IPS DF 6.9 (cell line): ENCODE measurements at places on chromosomes 2 and 18.
A peak's percentile ranks its signal among the peaks of the same experiment; 100 is the strongest.

DNA sequence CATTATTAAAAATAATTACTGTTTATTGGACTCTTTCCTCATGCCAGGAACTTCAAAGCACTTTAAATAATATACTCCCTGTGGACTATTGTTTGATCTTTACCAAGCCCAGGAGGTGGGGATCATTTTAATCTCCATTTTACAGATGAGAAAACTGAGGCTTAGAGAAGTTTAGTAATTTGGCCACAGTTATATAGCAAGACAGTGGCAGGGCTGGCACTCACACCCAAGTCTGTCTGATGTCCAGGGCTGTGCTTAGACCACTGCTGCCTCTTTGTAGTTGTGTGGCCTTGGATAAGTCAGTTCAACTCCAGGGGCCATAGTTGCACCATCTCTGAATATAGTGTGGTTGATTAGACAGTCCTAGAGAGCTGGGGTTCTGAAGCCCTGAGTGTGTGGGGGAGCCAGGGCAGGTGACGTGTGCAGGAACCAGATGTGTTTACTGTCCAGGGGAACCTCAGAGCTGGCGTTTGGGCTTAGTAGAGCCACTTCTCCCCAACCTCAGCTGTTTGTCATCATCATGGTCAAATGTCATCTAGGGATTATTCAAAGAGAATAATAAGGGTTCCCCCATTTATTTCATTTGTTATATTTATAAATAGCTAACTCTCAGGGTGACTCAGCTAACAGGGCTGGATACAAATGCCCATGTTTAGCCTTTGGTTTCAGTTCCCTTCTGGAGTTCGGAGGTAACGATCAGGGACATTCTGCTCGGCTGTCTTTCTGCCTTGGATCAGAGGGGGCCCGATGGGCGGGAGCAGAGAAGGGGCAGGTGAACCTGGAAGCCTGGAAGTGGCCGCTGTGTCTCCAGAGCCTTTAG lies 68.0 kb downstream of the BOLA3 start:
- DNase-seq: no peak

DNA sequence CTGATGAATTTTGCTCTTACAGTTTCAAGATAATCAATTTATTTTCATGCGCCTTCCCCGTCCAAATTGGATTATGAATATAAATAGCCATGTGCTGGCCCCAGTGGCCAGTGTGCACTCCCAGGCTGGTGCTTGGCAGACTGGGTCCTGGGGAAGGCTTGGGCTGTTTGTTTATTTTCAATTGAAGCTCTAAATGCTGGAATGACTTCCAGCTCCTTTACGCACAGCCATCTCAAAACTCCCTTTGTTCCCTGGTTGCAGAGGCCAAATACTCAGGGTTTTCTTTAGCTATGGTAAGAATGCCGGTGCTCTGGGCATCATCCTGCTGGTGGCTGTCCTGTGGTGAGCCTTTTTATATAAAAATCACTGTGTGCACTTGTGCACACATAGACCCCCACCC lies 131.5 kb downstream of the PRKCE start:
- DNase-seq: no peak

DNA sequence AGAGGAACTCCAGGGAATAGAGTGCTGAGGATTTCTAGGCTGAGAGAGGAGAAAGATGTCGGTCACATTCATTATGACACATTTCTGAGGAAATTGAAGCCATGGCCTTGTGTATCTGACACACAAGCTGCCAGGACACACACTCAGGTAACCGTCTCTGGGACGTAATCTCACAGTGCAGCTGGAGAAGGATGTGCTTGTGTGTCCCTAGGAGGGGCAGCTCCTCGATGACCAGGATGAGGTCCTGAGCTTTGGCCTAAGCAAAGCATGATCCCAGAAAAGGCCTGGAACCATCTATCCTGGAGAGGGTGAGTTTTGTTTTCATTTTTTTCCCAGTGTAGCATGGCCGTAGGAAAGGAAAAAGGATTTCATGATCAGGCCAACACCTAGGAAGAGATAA lies 102.2 kb downstream of the CAPN13 start:
- no peak for DNase-seq

GRCh38 chr2:134532537-134532936 lies 186.3 kb downstream of the TMEM163 start:
- DNase-seq: no peak

DNA sequence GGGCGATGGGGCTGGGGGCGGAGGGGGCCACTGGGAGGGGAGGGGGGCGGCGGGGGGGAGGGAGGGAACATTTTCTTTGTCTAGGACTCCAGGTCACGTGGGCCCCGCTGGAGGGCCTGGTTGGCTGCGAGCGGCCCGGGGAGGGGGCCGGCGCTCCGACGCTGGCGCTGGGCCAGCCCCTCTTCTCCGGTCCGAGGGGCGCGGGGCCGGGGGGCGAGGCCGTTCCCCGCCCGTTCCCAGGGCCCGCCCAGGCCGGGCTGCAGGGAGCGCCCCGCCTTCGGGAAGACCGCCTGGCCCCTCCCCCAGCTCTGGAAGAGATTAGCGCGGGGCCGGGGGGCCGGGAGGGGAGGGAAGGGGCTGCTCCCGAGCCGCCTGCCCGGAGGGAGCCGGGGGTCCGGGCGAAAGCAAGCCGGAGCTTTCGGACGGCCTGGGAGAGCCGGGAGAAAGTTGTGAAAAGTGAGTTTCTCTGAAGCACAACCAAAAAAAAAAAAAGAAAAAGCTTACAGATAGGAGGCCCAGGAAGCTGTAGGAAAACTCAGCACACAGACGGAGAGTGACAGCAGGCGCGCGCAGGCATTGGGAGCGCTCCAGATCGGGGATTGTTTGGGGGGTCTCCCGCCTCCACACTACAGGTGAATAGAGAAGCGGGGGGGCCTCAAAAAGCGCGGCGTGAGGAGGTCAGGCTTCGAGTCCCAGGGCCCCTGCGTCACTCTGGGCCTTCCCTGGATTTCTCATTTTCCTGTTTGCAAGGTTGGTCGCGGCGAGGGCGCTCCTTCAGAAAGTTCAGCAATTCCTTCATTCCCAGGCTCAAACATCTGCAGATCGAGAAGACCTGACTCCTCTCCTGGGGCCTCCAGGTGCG lies 84.1 kb upstream of the POMC start:
- DNase-seq: no peak

DNA sequence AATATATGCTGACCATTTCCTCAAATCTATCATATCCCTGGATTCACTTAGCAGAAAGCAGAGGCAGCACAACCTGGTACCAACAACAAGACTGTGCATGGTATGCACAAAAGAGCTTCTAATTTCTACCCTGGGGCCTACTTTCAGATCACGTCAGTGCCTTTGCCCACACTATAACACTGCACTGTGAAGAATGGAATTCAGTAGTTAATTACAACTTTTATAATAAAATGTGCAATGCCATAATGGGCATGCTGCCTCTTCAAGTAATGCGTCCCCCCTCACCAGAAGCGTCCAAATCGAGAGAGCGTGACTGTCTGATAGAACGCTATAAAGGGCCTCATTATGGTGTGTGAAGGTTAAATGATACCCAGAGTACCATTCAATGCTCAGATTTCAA lies 328.1 kb upstream of the PKDCC start:
- DNase-seq: no peak

GRCh38 chr2:159921752-159922404 lies 123.9 kb upstream of the CD302 start:
- peak; percentile 73 for DNase-seq

DNA sequence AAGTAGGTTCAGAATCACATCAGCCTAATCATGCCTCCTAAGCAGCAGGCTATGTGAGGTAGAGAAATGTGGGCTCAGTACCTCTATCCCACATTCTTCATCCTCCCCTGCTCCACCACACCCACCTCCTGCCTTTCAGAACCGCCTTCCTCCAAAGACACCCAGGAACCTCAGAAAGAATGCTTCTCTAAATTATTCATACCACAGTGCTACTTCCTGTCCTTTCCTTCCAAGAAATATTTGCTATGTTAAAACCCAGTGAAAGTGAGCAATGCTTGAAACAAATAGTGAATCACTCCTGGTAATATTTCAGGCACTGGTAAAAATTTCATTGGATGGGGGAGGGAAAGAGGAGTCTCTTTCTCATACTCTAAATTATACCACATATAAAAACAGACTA lies 24.0 kb upstream of the CREB1 start:
- DNase-seq: no peak

DNA sequence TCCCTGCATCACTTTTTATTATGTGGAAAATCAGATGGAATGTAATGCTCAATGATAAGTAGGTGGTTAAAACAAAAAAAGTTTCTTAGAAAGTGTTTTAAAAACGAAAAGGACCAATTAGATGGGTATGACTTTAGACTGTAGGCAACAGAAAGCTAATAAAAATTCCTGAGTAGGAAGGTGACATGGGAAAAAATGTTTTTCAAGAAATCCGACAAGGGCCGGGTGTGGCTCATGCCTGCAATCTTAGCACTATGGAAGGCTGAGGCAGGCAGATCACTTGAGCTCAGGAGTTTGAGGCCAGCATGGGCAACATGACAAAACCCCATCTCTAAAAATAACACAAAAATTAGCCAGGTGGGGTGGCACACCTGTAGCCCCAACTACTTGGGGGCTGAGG lies 126.1 kb downstream of the THADA start:
- DNase-seq: no peak

DNA sequence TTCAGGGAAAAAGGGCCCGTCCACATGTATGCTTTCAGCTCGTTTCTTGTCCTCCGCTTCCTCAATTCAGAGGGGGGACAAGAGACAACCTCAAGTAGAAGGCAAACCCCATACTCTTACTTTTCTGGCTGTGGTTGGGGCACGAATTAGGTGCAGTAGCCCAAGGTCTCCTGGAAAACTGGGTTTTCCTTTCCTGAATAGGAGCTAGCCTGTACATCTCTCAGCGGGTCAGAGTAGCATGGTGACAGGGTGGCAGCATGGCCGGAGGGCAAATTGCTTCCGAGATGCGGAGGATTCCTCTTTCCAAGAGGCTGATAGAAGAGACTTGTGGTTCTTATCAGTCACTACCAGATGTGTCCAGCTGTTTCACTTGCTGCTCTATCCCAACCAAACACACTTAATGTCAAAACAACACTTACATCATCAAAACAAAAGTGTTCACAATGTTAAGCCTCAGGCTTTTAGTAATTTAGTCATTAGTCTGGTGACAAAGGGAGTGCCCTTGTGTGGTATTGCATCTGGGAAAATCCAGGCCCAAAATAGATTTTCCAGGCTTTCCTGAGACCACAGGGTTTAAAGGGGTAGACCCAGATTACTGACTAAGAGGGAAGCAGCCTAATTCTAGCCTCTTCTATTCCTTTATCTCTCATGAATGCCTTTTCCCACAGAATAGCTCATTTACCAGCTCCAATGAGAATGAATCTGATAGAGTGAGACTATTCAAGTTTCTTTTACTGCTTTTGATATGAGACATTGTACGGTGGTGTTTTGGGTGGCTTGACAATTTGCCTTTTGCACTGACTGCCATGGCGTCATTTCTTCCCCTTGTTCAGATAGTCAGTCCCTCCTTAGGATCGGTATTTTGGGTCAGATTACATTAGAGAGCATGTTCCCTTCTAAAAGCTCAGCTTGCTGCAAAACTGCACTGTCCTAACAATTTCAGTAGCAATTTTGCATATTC lies 162.0 kb downstream of the LTBP1 start:
- DNase-seq: no peak

DNA sequence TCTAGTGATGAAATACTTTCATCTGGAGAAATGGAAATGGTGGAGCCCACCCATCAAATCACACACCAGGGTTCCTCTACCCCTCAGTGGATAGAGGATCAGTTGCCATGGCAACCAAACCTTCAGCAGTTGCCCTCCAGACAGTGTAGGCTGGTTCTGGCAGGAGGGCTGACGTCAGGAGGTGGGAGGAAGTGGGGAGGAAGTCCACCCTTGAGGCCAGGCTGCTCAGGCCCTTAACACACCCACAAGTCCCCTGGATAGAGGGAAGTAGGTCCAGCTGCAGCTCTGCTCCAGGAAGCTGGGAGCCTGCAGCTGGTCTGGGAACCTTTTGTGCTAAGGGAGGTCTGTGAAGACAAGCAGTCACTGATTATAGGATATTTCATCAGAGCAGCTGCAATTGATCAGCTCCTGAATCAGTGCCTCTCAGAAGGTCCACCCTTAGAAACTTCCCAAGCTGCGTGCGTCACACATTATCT lies 186.6 kb downstream of the MTX2 start:
- no peak for DNase-seq

- no peak for DNase-seq
Measured at GRCh38 chr2:138112536-138112935, 148.3 kb downstream of the HNMT start.

DNA sequence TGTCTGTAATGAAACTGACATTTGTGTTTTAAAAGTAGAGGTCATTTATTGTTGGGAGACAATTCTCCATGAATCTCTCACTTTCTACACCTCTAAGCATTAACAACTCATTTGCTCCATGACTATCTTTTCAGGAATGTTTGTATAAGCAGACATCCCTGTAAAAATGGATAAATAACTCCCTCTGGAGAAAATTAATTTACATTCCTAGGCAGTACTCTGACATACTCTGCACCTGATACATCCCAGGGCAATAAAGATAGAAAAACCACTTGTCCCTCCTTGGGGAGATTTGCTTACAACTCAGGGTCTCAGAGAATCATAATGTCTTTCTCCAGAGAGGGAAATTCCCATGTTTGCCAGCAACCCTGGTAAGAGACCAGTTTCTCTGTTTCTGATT lies 1037.7 kb upstream of the SLC39A10 start:
- DNase-seq: no peak

DNA sequence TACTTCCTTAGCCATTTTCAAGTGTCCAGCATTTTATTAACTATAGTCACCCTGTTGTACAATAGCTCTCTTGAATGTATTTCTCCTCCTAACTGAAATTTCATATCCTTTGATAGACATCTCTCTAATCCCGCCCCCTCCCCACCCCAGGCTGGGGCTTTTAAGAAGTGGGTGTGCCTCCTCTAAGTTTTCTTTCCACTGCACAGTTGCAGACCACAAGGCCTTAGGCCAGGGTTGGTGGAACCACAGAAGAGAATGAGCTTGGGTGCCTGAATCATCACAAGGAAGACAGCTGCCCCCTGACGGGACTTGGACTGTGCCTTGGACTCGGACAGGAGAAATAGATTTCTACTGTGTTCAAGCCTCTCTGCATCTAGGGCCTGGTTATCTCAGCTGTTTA lies 193.4 kb downstream of the HAUS1 start:
- DNase-seq: no peak

DNA sequence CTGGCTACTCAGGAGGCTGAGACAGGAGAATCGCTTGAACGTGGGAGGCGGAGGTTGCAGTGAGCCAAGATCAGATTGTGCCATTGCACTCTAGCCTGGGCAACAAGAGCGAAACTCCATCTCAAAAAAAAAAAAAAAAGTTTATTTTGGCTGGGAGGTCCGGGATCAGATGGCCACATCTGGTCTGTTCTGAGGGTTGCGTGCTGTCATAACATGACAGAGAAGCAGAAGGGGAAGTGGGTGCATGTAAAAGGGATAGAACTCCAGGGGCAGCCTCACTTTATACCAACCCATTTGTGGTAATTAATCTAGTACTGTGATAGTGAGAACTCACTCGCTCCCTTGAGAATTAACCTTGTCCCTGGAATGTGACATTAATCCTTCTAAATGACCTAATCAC lies 101.2 kb downstream of the PTPN4 start:
- DNase-seq: no peak

GRCh38 chr2:82795446-82795845 lies 1663.6 kb downstream of the SUCLG1 start:
- no peak for DNase-seq

GRCh38 chr2:197809064-197809463 lies 4.7 kb downstream of the PLCL1 start:
- no peak for DNase-seq

GRCh38 chr2:238182362-238182761 lies 21.1 kb downstream of the ILKAP start:
- DNase-seq: no peak
